ENCODE measurements at places on chromosomes 5 and 9.

- DNase-seq: no peak
Measured at GRCh38 chr9:92254381-92255337, 38.8 kb downstream of the IARS1 start.

- no peak for DNase-seq
Measured at GRCh38 chr5:140642718-140643117, 3.5 kb downstream of the TMCO6 start.

DNA sequence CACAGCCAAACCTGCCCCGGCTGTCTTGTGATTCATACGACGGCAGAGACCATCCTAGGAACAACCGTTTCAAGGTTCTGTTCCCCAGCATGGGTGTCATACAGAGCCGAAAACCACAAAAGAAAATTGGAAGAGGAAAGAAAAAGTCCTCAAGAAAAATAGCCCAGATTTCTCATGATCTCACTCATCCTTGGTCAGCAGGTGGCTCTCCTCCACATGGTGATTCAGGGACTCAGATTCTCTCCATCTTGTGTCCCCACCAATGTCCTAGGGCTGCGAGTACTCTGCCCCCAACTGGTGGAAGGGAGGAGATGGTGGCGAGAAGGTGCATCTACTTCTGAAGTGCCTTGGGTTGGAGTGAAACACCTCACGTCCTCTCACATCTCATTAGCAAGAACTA lies 25.6 kb downstream of the PDZD2 start:
- no peak for DNase-seq

GRCh38 chr9:15332939-15333338 lies 25.9 kb upstream of the TTC39B start:
- DNase-seq: no peak

- no peak for DNase-seq
Measured at GRCh38 chr9:5265939-5266338, 34.7 kb downstream of the INSL4 start.

Measured in activated gamma-delta T cell (primary cell).